ENCODE measurements at places on chromosomes 5 and 9.

GRCh38 chr5:174221436-174221835 lies 175.9 kb downstream of the NSG2 start:
- no peak for DNase-seq

DNA sequence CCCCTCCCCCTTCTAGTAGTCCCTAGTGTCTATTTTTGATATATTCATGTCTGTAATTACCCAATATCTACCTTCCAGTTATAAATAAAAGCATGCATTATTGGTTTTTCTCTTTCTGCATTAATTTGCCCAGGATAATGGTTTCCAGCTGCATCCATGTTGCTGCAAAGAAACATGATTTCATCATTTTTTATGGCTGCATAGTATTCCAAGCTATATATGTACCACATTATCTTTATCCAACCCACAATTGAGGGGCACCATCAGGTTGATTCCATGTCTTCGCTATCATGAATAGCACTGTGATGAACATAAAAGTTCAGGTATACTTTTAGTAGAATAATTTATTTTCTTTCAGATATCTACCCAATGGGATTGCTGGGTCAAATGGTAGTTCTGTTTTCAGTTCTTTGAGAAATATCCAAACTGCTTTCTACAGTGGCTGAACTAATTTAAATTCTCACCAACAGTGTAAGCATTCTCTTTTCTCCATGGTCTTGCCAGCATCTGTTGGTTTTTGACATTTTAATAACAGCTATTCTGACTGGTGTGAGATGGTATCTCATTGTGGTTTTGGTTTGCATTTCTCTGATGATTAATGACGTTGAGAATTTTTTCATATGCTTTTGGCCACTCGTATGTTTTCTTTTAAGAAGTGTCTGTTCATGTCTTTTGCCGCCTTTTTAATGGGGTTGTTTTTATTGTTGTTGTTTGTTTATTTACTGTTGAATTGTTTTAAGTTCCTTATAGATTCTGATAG lies 746.1 kb upstream of the MEF2C start:
- no peak for DNase-seq

- DNase-seq = no peak
Measured at GRCh38 chr5:149046196-149046829, 16.5 kb downstream of the SH3TC2 start.

DNA sequence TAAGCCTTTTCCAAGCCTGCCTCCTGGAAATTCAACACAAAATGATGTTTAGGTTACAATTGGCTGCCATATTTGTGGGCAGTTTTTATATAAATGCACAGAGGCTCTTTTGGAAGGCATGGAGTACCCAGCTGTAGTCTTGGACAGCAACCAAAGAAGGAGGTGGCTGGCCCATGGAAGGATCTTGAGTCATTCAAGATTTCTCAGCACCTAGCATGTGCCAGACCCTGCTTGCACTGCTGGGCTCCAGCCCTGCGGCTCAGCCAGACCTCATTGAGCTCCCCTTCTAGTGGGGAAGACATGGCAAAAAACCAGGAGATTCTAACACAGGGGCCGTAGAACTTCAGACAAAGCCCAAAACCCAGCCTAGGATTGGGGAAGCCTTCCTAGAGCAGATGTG lies 22.1 kb downstream of the JADE2 start:
- DNase-seq = no peak

DNA sequence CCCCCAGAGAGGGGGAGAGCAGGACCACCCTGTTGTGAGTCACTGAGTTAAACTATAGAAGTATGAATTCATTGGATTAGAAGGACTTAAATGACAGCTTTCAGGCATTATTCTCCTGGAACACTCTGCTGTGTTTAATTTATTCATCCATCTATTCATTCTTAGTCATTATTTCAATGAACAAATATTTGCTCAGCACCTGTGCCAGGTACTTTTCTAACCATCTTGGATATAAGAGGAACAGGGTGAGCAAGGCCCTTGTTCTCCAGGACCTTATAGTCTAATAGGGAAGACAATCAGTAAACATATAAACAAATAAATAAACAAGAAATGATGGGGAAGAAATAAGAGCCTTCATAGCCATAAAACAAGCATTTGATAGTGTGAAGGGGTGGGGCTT lies 483.9 kb upstream of the BRINP1 start:
- DNase-seq = no peak

- DNase-seq = no peak
Measured at GRCh38 chr5:106167766-106168165, 1503.0 kb downstream of the EFNA5 start.

DNA sequence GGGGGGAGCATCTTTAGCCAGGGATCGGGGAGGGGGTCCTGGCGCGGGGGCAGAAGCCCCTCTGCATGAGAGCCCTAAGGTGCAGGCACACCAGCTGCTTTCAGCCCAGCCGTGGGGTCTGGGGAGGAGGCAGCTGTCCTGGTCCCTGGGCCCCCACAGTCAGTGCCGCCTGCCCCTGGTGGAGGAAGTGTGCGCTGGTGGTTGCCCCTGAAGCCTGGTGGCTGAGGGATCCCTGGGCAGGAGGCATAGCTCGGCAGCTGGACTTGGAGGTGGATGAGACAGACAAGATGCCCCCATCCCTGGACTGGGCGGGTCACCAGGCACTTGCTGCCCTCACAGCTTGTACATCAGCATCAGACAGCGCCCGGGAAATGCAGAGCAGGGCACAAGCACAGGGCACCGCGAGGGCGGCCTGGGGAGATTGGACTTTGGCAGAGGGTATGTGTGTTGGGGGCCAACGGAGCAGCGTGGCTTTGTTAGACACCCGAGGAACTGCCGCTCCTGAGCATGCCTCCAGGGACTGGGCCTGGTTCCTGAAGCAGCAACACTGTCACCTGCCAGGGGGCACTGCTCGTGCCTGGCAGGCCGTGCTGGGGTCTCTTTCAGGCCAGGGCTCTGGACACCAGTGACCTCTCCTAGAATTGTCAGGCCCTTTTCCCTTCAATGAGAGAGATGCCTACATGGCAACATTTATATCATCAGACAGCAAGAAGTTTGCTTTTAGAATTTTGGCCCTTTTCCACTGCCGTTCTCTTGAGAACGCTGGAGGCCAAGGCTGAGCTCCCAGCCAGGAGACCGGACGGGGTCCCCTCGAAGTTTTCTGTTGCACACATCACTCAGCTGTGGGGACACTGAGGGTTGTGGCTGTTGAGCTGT lies 41.9 kb upstream of the CTSL start:
- no peak for DNase-seq

DNA sequence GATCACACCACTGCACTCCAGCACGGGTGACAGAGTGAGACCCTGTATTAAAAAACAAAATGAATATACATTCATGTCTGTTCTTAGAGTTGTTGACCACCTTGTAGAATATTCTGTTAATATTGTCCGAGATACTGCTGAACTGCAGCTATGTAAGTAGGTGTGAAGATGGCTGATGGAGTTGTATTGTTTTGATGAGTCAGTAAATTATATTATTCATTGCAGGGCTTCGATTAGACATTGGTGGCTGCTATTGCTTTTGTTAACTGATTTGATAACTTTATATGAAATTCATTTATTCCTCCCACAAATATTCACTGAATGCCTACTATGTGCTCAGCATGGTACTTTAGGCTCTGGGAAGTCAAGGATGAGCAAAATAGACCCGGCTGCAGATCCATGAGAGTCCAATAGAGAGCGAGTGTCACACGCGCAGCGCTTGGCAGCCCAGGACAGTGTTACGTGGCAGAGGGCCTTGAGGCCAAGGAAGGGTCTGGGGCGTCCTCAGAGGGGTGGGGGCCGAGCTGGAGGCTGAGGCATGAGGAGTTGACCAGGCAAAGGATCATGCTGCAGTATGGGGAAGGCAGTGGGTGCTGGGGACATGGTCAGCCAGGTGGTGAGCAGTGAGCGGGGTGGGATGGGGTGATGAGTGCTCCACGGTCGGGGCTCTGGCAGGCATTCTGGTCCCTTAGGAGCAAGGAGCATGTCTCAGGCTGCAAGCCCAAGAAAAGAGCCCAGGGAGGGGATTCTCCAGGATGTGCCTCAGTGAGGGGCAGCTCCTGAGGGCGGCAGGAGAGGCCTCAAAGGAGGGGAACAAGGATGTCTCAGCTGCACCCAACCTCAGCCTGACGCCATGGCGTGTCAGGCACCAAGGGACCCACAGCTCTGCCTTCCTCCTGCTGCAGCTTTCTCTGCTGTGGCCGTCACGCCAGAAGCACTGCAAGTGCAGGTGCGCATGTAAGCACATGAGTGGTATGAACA lies 243.5 kb downstream of the GADD45G start:
- DNase-seq = no peak

GRCh38 chr9:38039907-38040682 lies 28.9 kb downstream of the SHB start:
- no peak for DNase-seq

- no peak for DNase-seq
Measured at GRCh38 chr5:141250576-141250975, 5.4 kb downstream of the PCDHB15 start.

DNA sequence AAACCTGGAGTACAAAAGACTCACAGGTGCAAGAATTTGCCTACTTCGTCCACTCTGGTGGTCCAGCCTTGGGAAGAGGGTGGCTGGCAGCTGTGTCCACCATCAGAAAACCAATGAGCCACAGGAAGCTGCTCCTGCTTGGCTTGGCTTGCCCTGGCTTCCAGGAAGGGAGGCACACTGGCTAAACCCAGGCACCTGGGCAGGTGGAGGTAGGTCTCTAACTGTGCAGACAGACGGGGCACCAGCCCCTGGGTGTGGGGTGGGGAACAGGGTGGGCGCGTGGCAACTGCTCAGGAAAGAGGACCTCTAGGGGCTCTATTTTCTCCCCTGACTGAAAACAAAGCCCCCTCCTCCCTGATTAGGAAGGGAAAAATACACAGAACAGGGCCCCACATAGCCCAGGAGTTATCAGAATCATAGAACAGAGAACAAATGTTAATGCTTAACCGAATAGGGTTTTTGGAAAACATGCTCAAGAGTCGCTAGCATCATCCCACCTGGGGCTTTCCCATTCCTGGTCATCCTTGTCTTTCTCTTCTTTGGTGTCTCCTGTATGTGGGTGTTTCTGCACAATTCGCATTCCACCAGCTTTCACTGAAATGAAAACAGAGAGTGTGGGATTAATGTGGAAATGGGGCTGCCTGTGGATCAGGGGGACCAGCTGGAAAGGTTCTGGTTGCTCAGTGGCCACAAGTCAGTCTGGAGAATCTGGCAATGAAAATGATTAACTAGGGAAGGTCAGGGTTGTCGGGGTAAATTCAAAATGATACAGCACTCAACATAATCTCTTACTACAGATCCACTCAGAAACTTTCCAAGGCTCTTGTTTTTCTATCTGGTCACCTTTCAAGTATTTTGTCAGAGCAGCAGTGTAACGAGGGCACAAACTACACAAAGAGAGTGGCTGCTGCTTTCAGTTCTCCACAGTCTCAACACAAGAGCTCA lies 13.1 kb downstream of the DAP start:
- no peak for DNase-seq

- peak; percentile 87 for DNase-seq
Measured at GRCh38 chr9:35489313-35490154, at the start of gene RUSC2. TSS of gene RUSC2 (plus strand) at chr9:35490111. CDS start at chr9:35546522, 56,411 bp downstream.

DNA sequence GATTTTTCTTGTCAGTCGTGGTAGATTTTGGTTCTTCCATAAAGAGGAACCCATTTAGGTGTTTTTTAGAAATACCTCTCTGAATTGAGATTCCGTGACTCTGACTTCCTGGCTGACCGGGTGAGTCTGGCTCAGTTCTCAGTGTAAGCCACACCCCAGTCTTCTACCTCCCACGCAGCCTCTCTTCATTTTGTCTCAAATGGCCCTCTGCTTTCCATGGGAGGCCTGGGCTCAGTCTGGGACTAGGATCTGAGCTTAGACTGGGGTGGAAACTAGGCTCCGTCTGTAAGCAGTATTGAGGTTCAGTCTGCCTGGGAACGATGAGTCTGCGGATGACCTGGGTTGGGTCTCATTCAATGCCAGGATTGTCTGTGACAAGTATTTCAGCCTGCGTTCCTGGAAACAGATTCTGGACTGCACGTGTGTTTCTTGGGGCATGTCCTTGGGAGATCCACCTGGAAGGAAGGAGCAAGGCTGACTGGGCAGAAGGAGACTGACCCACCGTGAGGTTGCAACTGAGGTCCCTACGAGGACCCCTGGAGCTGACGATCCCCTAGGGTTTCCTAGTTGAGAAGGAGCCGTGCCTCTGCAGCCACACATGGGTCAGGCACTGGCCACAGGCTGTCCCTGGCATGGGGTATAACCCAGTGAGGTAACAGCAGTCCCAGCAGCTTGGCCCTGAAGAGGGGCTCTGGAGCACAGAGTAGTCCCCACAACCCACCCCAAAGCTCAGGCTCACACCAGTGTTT lies 12.4 kb upstream of the CRB2 start:
- DNase-seq = no peak

- no peak for DNase-seq
Measured at GRCh38 chr9:10050016-10050415, 562.8 kb downstream of the PTPRD start.

GRCh38 chr5:152439791-152440190 lies 34.7 kb upstream of the NMUR2 start:
- no peak for DNase-seq

GRCh38 chr5:138557677-138558076 lies 14.6 kb upstream of the ETF1 start:
- DNase-seq = no peak

- DNase-seq = no peak
Measured at GRCh38 chr9:6414247-6414641, 1.2 kb downstream of the UHRF2 start.

DNA sequence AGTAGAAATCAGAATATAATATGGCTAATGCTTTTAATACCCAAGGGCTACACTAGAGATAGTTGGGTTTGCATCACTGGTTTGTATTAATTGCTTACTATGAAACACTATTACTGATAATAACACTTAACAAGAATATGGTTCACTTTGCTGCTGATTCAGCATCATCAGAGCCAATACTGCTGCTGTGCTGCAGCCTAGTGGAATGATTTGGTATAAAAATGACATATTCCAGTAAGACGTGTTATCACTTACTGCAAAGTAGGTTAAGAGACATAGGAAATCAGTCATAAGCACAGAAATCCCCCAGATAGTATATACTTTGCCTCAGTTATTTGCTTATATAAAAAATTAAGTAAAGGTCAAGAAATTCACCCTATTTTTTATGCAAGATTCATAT lies 2.8 kb downstream of the CDH10 start:
- no peak for DNase-seq

GRCh38 chr5:87944553-87945285 lies 323.9 kb downstream of the TMEM161B start:
- peak; percentile 58 for DNase-seq

DNA sequence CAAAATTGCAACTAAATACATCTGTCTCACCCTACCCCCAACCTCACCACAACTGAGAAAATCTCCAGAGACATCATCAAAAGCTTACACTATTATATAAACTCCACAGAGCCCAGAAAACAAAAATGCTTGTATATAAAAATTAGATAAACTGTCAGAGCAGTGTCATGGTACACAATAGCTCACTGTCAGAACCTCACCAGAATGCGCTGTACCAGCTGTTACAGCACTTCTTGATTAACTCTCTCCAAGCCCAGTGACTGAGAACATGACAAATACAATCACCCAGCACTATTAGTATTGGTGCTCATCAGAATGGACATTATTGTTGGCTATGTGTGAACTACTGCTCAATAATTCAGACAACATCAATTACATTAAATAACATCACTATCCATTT lies 65.7 kb downstream of the ZDHHC21 start:
- no peak for DNase-seq
